ENCODE measurements at places on chromosomes 2 and 18.

GRCh38 chr2:234550056-234550455, 53.2 kb upstream of the ARL4C start:
- no peak for DNase-seq

- no peak for DNase-seq
These were observed 105.2 kb upstream of the ZNF521 start for GRCh38 chr18:25457126-25457525.

- no peak for DNase-seq
These were observed 113.2 kb downstream of the NEDD4L start for GRCh38 chr18:58157237-58157636.

GRCh38 chr2:15389895-15390294, 171.2 kb downstream of the NBAS start:
- DNase-seq: no peak

DNA sequence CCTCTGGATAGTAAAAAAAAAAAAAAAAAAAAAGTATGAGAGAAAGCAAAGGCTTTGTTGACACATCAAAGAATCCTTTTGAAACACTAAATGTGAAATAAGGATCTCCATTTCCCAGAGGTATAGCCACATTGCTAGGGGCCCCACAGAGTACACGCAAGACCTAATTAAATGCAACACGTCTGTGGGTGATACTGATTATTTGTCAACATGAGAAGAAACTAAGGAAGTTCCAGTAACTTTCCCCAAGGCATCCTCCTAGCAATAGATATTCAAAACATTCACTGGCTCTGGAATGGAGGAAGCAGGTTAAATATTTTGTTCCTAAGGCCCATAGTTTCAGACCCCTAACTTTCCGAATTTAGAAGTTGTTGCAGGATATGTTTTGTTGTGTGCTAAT, 24.6 kb upstream of the EPB41L3 start:
- DNase-seq: no peak

DNA sequence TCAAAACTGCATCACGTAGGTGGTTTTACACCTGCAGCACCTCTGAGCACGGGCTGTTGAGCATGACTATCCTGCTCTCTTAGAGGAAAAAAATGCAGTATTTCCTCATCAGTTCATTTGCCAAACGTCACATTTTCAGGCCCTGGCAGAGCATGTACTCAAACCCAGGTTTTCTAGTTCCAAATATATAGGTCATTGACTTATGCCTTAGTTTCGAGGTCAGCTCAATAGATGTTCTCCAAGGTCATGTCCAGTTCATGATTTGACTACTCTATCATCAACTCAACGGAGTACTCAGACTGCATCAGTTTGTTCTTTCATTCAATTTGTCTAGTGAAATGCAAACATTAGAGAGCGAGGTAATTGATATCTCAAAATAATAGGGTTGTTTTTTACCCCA, 39.3 kb upstream of the STAT1 start:
- no peak for DNase-seq

GRCh38 chr2:139165601-139166000, 385.4 kb upstream of the NXPH2 start:
- DNase-seq: no peak

DNA sequence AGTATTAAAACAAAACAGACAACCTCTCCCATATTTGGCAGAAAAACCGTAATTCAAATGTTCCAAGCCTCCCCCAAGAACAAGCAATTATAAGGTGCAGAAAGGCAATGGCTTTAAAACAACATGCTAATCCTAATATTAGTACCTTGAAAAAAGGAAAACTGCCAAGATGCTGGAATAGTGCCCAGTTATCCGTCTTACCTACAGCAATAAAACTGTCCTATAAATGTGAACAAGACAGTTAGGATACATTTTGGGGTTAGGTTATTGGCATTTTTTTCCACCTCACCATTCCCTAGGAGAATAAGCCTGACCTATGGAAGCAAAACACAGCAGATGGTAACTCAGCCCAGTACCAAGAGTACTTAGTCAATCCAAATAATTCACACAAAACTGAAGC, 83.2 kb downstream of the TCF4 start:
- no peak for DNase-seq

Data from CD8-positive, alpha-beta memory T cell (primary cell).